ENCODE measurements at places on chromosomes 13 and 19.

DNA sequence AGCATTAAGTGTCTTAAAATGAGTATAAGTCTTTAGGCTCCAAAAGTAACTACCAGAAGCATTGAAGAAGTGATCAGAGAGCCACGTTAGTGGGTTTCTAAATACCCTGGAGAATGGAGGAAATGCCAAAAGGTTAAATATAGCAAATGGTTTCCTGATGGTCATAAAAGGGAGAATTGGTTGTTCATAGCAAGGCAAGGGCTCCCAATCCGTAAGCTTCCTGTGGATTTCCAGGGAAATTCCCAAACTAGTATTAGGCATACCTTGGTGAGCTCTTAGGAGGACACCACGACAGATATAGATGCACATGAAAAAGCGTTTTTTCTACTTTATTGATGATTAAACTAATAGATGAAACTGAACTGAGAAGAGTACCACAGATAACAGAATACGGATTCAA lies 410.9 kb downstream of the FOXO1 start:
- DNase-seq: no peak

GRCh38 chr13:109348519-109349258 lies 437.7 kb downstream of the IRS2 start:
- no peak for DNase-seq

DNA sequence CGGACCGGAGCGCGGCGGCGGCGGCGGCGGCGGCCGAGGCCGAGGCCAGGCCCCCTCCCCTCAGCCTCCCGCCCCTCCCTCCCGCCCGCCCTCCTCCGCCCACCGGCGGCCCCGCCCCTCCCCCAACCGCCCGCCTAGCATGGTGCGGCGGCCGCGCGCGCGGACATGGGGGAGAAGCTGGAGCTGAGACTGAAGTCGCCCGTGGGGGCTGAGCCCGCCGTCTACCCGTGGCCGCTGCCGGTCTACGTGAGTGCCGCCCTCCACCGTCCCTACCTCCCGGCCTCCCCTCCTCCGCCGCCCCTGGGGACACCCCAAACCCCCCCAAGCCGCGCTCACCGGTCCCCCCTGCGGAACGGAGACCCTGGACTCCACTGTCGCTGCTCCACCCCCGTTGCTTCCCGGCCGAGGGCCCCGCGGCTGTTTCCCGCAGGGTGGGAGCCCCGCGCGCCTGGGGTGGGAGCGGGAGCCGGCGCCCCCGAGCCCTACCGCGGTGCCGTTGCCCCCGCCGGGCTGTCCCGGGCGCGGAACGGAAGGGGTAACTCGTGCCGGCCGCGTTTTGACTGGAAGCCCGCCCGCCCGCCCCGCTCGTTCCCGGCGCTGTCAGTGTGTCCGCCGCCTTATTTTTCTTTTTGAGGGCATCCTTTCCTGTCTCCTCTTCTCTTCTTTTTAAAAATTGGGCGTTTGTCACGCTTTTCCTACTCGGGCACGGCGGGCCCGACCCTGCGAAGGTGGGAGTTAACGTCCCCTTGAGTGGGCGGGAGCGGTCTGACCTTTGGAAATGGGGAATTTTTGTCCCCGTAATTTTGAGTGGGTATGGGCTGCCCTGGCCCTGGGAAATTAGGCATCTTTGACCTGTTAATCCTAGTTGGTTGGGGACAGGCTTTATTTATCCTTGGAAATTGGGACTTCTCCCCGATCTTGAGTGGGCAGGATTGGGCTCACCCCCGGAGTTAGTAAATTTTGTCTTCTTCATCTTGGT lies 576 bp downstream of the DOT1L start:
- no peak for DNase-seq

DNA sequence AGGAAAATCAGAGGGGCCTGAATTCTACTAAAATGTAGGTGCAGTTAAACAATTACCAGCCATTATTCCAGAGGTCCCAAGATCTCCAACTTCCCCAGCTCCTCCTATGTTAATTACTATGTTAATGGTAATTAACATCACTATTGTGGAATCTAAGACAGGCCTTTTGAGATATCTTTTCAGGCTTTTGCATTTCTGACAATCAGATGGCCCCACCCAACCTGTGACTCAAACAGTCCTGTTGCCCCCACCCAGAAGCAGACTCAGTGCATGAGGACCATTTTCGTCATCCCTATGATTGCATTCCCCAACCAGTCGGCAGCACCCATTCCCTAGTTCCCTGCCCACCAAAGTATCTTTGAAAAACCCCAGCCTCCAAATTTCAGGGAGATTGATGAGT lies 8.5 kb upstream of the ZNF30 start:
- DNase-seq: no peak

DNA sequence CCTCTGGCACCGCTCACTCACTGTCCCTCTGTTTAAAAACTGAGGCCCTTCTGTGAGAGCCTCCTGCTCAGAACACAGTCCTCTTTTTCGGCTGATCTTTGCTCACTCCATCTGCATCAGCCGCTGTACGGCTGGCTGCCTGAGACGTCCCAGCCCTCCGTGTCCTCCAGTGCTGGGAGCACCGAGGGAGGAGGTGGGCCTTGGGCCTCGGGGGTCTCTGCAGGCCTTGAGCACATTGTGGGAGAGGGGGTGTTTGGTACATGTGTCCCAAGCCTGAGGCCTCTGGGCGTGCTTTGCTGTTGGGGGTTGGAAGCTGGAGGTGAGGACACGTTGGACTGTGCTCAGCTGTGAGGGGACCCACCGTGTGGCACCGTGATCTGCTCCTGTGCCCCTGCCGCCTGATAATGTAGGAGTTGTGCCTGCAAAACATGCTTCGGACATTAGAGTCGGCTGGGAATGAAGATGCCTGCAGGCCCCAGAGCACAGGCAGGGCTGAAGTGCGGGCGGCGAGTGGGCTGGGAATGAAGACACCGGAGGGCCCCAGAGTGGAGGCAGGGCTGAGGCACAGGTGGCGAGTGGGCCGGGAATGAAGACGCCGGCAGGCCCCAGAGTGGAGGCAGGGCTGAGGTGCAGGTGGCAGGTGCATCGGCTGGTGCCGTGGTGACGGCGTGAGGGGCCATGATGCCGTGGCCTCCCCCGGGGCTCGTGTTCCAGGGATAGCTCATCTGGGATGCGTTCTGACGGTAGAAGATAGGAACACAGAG lies 30.6 kb downstream of the MCF2L start:
- no peak for DNase-seq

- DNase-seq: no peak
Measured at GRCh38 chr13:40819797-40820315, 30.4 kb downstream of the SLC25A15 start.

Data from NCI-H187 treated with DMSO at 0.1 percent for 48 hours (cell line).